ENCODE measurements at places on chromosomes 3 and 15. TPM values are rescaled to one million over a fixed set of nuclear protein-coding genes. Genes with fewer than 3 reads are reported as not detected.

MYL3 gene
- 3.3 TPM for total RNA-seq

PIGBOS1 gene
- total RNA-seq: 6.2 TPM

WWTR1 gene
- total RNA-seq: 115 TPM

TIGIT gene
- total RNA-seq: 1.6 TPM

Data from upper lobe of left lung (tissue), 6 donors.